H7 (cell line): ENCODE measurements at places on chromosomes 7 and 10. TPM values are rescaled to one million over a fixed set of nuclear protein-coding genes. Genes with fewer than 3 reads are reported as not detected.

NEURL1 gene
- total RNA-seq, result 7.9 and 16.5 TPM in 2 replicates

GSDME gene
- 0.48 TPM in 2 replicates for total RNA-seq

GRCh38 chr10:47023237-47024045, 112.2 kb downstream of the PTPN20 start:
- peak; percentile 18 for DNase-seq

DNA sequence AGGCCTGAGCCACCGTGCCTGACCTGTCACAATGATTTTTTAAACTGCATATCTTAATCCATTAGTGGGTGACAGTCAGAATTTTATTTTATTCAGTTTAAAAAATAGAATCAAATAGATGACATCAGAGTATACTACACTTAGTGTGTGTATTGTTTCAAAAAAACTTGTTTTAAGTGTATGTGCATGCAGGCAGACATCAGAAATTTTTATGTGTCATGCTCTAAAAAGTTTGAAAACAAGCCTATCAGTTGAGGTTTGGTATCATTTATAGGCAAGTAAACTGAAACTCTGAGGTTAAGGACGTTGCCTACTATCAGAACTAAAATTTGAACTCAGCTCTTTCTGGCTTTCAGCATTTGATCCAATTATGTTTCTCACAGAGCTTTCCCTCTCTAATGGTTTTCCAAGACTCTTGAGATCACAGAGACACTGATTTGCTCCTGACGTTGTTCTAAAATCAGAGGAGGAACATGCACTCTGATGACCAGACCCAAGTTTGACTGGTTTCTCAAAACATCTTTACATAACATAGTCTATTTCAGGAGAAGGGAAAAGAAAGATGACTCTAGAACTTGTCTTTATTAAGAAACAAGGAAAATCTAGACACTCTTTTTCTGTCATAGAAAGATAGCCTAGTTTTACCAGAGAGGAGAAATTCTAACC, 188.6 kb downstream of the AUTS2 start:
- no peak for DNase-seq
